Heart right ventricle (tissue), 16 donors: ENCODE measurements at places on chromosomes 4 and X. TPM values are rescaled to one million over a fixed set of nuclear protein-coding genes. Genes with fewer than 3 reads are reported as not detected.

Gene SUPT20HL1
- not detected for total RNA-seq

Gene DIAPH2
- 12.1 TPM for total RNA-seq

GRCh38 chr4:187312299-187312698, 588.6 kb upstream of the FAT1 start:
- DNase-seq, result no peak

GRCh38 chr4:157502656-157503055, 282.1 kb downstream of the GRIA2 start:
- no peak for DNase-seq

GRCh38 chrX:48703642-48704481, 7.3 kb downstream of the SUV39H1 start:
- DNase-seq, result no peak

- no peak for DNase-seq
Measured at GRCh38 chr4:37803348-37803973, 23.0 kb upstream of the PGM2 start.
